CD4-positive, alpha-beta T cell treated with Interleukin-17A for 1 hour (primary cell): ENCODE measurements at places on chromosomes 7 and 10.
A peak's percentile ranks its signal among the peaks of the same experiment; 100 is the strongest.

GRCh38 chr7:2572101-2572842, 13.5 kb downstream of the IQCE start:
- DNase-seq: no peak

DNA sequence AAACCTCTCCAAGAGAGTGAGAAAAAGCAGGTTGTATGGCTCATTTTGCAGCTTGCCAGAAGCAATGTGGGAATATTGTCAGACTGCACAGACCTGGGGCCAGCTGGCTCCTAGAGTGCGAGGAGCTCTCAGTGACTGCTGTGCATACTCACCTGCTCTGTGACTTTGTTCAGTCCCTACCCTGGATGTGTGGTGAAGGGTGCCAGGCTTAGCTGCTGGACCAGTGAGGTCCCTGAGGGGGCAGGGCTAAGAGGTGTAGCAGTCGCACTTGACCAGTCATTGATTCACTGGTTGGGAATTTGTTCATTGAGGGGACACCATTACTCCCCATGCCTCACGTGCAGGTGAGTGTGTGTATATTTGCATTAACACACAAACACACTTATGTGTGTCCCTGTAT, 60.1 kb downstream of the IKZF1 start:
- DNase-seq: no peak

GRCh38 chr10:75014516-75015230, 96.8 kb upstream of the SAMD8 start:
- DNase-seq: peak; percentile 64

GRCh38 chr7:112283382-112283910, 77.0 kb downstream of the ZNF277 start:
- DNase-seq: no peak

GRCh38 chr7:101677391-101677790, 48.3 kb upstream of the MYL10 start:
- DNase-seq: no peak

DNA sequence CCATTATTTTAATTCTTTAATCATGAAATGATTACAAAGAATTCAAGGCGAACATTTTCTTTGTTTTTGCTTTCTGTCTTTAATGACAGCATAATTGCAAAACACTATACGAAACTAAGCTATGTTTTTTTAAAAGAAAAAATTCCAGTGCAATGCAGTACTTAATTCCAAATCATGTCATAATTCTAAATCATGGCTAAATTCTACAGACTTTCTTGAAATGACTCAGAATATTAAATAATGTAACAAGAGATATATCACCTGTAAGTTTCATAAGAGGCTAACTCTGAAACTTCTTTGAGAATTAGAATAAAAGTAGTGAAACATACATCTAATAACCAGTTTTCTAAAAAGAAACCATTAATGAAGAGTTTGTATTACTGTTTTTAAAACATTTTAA, 671.6 kb downstream of the PARD3 start:
- no peak for DNase-seq

DNA sequence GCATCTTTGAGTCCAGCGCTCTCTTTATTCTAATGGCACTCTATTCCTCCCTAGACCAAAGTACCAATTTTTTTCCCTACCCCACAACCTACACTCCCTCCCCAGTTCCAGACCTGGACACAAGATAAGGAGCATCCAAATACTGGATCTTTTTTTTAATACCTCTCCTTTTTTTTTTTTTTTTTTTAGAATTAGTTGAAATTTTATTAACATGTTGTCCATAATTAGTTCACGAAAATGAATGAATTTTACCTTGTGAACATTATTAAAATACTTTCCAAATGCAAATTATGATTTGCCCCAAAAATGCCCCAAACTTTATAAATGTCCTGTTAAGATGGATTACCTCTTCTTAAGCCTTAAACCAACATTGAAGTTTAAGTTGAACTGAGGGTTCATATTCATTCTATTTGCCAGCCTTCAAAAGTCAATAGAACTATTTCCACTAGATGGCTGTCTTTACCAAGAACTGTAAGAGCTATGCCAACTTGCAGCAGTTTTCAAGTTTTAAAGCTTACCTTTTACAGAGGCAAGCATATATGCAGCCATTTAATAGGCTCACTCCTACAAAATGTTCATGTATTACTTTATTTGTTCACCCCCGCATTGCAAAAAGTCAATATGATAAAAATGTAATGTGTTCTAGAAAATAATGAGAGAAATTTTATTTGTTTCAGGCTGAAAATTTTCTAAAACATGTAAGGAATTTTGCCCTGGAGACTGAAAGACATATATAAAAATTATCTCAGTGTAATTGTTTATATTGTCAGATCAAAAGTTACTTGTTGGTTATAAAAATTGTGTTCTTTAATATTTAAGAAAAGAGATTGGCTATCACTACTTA, 39.7 kb upstream of the TNKS2 start:
- peak; percentile 71 for DNase-seq

GRCh38 chr7:65295409-65295808, 78.2 kb upstream of the ZNF92 start:
- DNase-seq: no peak

DNA sequence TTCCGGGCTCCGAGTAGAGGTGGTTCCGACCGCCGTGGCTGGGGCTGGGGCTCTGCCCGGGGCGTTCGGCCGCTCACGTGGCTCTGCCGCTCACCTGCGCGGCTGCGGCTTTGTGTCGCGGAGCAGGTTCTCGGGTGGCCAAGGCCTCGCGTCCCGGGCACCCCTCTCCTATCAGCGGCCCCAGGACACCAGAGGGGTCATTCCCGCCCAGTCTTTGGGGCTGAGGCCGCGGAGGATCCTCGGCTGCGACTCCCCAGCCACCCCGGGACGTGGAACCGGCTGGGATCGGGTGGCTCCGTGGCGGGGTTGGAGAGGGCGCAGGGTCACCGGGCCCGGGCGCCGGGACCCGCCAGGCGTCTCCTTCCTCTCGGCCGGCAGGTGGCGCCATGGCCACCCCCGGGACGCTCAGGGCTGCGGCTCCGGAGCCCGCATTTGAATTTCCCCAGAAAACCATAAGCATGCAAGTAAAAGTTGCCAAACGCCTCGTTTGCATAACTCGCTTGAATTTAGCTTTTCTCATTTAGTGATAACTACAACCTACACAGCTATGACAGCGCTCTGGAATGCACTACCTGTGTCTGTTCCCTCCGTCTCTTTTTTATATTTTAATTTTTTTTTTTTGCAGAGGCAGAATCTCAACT, 1.2 kb downstream of the COL26A1 start:
- DNase-seq: peak; percentile 64

- no peak for DNase-seq
These were observed 81.8 kb downstream of the ZNF248 start for GRCh38 chr10:37775612-37776011.

DNA sequence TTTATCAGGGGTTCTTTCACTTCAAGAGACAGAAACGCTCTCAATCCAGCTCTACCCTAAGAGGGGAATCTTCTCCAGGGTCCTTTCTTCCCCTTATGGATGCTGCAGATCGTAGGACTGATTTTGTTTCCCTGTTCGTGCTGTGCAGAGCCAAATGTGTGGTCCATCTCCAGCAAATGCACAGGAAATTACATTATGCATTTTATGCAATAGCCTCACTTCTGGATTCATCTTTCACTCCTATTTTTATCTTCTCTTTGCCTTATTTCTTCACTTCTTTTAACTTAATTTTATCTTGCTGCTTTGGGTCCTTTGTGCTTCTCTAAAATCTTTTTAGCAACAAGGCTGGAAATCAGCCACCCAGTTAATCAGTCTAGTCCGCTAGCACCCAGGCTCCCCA, 184.5 kb upstream of the INHBA start:
- no peak for DNase-seq

DNA sequence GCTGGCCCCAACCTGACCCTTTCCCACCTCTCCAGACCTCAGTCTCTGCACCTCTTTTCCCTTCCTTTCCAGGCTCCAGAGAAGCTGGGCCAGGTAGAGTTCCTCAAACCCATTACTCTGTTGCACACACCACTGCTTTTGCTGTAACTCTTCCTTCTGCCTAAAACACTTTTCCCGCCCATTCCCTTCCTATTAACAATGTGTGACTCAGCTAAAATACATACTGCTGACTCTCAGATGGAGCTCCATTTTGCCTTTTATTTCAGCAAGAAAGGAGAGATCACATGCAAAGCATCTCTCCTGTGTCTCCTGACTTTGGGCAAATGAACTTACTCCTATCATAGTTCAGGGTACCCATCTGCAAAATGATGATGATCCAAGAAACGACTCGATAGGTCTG, 201.0 kb downstream of the CALN1 start:
- no peak for DNase-seq

- DNase-seq: no peak
These were observed 79.0 kb downstream of the KIAA1549 start for GRCh38 chr7:138902161-138902560.

- no peak for DNase-seq
These were observed 325.5 kb downstream of the GRID1 start for GRCh38 chr10:86041116-86041515.

DNA sequence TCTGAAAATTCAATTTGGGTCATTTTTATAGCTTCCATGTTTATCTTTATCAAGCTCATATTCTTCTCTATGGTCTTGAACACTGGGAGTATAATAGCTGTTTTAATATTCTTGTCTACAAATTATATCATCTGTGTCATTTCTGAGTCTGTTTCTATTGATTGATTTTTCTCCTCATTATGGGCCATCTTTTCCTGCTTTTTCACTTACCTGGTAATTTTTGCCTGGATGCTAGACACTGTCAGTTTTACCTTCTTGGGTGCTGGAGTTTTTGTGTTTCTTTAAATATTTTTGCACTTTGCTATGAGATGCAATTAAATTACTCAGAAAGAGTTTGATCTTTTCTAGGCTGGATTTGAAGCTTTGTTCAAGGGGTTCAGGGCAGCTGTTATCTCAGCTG, 26.8 kb upstream of the KDM7A start:
- DNase-seq: no peak

DNA sequence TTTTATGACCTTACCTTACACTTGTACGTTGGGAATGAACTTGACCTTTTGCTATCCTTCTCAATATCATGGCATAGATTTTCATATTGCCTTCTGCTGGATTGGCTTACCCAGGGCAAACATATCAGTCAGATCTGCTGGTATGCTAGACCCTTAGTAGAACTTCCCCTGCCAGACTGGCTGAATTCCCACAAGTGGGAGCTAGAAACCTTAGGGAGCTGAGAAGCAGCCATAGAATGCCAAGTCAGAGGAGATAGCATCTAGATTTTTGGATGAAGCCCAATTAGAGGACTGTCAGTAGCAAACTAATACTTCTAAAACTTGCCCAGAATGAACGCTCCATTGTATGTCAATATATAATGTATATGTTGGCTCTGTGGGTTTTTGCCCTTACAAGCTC, 385.0 kb downstream of the NXPH1 start:
- DNase-seq: no peak

GRCh38 chr7:51279391-51280023, 37.1 kb downstream of the COBL start:
- DNase-seq: no peak

GRCh38 chr10:76899490-76899889, 738.1 kb downstream of the KCNMA1 start:
- no peak for DNase-seq

DNA sequence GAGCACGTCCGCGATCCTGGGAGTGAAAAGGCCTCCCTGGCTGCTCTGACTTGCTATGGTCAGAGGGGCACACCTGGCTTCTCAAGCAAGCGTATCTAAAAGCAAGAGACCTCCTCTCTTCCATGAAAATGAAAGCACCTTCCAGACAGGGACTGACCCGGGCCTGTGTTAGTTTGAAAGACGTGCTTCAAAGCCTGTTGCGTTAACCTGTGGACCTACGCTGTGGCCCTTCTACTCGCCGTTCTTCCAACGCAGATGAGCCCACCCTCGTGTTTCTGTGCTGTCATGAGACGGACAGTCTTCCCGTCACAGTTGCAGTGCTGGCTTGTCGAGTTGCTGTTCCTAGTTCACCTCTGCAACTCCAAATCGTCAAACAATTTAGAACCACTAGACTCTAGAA, 15.5 kb upstream of the GDI2 start:
- DNase-seq: no peak

GRCh38 chr7:105084581-105084980, 70.6 kb downstream of the KMT2E start:
- no peak for DNase-seq

DNA sequence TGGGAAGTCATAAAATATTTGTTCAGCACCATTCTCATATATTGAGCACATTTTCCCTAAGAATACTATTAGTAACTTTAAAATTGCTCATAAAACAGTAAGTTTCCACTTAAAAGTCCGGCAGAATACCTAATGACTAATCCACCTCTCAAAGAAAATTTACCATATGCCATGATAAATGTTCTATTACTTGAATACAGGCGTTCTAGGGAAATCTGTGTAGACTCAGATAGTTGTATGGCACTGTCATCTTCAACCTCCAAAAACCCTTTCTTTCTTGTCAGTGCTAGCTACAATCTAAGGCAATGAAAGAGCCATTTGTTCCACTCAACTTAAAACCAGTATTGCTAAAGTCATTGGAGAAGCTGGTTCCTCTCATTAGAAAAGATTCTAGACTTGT, 7.3 kb downstream of the GPR37 start:
- no peak for DNase-seq

DNA sequence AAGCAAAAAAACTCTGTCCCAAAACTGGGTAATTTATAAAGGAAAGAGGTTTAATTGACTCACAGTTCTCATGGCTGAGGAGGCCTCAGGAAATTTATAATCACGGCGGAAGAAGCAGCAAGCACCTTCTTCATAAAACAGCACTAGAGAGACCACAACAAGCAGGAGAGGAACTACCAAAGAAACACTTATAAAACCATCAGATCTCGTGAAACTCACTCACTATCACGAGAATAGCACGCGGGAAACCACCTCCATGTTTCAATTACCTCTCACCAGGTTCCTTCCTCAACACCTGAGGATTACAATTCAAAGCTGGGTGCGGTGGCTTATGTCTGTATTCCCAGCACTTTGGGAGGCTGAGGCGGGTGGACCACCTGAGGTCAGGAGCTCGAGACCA, 48.5 kb downstream of the PDIA4 start:
- peak; percentile 51 for DNase-seq

DNA sequence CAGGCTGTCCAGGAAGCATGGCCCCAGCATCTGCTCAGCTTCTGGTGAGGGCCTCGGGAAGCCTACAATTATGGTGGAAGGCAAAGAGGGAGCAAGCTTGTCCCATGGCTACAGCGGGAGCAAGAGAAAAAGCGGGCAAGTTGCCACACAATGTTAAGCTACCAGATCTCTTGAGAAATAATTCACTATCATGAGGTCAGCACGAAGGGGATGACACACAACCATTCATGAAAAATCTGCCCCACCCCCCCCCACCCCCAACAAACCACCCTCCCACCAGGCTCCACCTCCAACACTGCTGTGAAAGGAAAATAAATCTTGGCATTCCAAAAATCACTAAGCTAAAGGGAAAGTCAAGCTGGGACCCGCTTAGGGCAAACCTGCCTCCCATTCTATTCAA, 545.8 kb upstream of the NRP1 start:
- no peak for DNase-seq

DNA sequence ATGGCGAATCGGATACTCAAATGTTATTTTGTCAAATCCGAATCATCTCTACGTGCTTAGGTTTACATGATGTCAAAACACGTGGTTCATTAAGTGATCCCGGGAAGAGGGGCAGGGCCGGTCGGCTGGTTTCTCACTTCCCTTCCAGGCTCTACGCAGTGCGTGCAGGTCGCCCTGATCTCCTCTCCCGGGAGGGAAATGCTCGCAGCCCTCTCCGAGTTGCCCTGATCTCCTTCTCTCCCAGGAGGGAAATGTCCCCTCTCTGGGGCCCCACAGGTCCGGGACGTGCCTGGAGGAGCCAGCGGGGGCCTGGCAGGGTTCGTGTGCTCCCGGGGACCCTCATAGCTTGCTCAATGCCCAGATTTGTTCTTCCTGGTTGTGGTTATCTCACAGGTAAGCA, 202.7 kb downstream of the DNAJB6 start:
- no peak for DNase-seq

- no peak for DNase-seq
These were observed 5.3 kb downstream of the PPP1R3C start for GRCh38 chr10:91627344-91628102.
